Activated T-cell treated with anti-CD3 and anti-CD28 coated beads for 48 hours (primary cell): ENCODE measurements at places on chromosomes 1 and 21.

GRCh38 chr1:67793562-67793961 is 39.7 kb downstream of the GNG12 start:
- DNase-seq = no peak

DNA sequence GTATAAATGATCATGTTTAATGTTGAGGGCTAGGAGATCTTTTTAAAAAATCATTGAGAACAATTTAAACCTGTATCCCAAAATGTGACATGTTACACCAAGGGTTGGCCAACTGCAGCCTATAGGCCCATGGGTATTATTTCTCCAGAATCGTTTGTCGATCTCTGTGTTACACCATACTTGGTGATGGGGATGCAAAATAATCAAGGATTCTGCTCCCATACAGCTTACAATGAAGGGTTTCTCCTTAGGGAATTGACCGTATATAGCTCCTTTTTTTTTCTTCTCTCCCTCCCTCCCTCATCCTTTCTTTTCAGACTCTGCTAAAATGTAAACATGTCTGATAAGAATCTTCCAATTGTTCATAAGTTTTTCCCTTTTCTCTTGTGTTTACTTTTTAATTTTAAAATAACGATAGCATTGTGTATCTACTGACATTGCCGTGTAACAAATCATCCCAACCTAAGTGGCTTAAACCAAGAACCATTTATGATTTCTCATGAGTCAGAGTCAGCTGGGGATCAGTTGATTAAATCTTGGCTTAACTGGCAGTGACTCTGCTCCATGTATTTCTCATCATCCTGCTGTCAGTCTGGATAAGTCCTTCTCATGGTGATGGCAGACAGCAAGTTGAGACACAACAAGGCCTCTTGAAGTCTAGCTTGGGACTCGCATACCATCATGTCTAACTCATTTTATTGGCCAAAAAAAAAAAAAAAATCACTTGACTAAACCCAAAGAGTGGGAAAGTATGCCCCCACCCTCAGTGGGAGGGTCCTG is 48.0 kb downstream of the MARK1 start:
- DNase-seq = no peak

- DNase-seq = no peak
Observed at GRCh38 chr1:22364764-22365163, 86.9 kb upstream of the ZBTB40 start.

- DNase-seq = no peak
Observed at GRCh38 chr1:226692051-226692792, 46.9 kb downstream of the ITPKB start.

- DNase-seq = no peak
Observed at GRCh38 chr1:234589854-234590620, 19.9 kb downstream of the IRF2BP2 start.

- DNase-seq = no peak
Observed at GRCh38 chr1:89041119-89041641, 18.5 kb upstream of the GBP3 start.

- DNase-seq = no peak
Observed at GRCh38 chr1:88104236-88104635, 579.8 kb upstream of the PKN2 start.

DNA sequence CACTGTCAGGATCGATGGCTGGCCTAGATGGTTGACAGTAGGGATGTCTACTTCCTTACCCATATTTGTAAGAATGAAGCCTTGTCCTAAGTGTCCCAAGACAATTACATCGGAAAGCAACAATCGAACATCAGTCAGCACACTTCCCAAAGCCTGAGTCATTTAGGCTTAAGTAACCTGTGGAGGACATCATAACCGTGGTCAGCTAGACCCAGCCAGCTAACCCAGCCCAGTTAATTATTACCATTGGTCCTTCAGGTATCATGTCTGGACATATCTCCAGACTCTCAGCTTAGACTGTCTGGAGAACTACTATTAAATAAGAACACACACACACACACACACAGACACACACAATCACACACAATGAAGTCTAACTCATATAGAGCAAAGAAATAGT is 264.7 kb downstream of the TRABD2B start:
- no peak for DNase-seq

DNA sequence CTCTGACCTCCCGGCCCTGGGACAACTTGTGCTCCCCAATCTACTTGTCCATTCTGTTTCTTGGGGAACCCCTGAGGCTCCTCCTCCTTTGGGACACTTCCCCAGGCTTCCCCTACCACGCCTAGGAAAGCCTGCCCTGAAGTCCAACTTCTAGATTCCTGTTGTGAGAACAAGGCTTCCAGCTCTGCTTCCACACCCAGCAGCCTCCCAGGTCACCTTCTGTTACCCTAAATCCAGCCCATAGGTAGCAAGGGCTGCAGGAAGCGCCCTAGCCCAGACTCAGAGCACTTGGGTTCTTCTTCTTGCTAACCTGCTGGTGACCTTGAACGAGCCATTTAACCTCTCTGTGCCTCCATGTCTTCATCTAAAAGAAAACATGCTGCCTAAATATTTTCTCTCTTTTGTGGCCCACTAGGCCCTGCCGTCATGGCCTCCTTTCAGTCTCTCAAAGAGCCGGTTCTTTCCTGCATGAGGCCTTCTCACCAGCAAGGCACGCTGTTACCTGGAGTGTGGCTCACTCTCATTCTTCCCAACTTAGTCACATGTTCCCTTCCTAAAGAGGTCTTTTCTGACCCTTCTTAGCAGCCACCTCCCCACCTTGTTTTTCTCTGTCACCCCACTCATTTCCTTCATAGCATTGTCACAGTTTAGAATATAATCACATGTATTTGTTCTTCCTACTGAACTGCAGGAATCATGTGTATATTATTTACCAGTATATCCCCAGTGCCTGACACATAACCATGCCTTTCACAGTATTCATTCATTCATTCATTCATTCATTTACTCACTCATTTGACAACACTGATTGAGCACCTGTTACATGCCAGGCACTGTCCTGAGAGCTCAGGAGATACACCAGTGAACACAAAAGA is 1.4 kb downstream of the CAPN2 start:
- DNase-seq = no peak

GRCh38 chr1:9361630-9362260 is 69.1 kb downstream of the SPSB1 start:
- no peak for DNase-seq

GRCh38 chr1:196278816-196279215 is 329.4 kb downstream of the KCNT2 start:
- no peak for DNase-seq

DNA sequence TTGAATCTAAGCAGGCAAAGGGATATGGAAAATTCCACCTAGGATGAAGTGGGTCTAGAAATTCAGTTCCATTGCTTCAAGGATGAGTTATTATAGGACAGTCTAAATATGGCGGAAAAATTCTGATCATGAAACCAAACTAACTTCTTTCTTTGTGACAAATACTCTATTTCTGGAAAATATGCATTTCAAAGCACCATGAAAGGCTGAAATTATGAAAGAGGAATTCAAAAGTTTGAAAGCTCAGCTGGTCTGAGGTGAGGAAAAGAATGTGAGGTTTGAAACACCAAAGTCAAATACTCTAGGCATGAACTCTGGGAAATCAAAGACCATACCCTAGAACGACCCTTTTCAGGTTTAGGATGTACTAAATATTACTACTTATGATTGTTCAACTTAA is 36.4 kb upstream of the COL11A1 start:
- DNase-seq = no peak

DNA sequence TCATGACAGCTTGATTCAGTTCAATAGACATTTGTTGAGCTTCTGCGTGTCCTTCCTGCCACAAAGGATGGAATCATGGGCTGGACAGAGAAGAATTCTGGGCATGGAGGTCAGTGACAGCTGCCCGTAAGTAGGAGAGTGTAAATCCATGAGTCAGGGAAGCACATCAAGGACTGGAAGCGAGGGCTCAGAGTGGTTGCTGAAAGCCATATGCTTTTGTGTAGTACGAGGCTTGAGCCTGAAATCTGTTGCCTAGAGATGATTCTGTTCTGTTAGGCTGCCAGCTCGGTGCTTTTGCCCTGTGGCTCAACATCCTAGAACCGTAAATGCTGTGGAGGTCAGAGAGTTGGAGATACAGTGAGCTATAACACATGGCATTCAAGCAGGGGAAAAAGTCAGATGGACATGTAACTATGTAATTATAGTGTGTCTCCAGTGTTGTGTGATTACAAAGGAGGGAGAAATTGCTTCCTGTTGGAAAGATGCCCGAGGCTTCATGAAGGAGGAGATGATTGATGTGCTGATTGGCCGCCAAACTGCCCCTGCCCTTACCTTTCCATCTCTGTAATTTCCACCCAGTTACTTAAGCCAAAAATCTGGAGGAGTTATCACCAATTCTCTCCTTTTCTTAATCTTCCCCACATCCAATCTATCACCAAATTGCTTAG is 92.8 kb upstream of the CACNA1E start:
- no peak for DNase-seq

DNA sequence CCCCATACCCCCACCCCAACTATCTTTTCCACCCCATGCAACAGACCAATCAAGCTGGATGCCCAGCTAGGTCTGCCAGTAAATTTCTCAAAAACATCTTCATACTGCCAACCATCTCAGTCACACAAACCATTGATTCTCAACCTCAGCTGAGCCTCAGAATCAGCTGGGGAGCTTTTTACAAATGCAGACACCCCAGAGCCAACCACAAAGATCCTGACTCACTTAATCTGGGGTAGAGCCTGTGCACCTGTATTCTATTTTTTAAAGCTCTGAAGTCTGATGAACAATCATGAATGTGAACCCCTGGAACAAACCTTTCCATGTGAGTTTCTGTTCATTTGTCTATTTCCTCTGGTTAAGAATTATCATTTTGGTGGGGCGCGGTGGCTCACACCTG is 66.0 kb downstream of the ZNF281 start:
- no peak for DNase-seq

DNA sequence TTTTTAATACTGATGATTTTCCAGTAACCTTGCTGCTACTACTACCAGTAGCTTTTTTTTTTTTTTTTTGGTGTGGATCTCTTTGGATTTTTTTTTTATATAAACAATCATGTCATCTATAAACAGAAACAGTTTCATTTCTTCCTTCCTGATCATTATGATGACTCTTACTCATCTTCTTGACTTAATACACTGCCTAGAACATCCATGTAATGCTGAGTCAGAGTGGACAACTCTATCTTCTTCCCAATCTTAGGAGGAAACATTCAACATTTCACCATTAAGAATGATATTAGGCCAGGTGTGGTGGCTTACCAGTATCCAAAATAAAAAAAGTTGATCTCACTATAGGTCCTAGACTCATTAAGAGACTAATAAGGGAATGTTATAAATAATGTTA is 69.1 kb downstream of the RUSC1 start:
- DNase-seq = no peak

DNA sequence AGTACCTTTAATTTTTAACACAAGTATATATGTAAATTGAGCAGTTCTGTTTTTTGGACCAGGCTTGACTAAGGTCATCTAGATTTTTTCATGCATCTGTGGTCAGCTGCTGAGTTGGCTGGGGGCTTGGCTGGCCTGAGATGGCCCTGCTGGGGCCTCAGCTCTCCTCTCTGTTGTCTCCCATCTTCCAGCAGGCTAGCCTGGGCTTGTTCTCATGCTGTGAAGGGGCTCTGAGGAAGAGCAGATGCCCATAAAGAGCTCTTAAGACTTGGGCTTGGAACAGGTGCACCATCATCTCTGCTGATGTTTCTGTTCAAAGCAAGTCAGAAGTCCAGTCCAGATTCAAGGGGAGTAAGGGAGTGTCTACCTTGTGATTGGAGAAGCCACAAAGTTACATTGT is 51.2 kb upstream of the TNR start:
- no peak for DNase-seq

GRCh38 chr1:17653728-17654351 is 101.3 kb upstream of the ACTL8 start:
- peak; percentile 9 for DNase-seq

- peak; percentile 47 for DNase-seq
Observed at GRCh38 chr1:23558140-23558871, 995 bp downstream of the ID3 start.

DNA sequence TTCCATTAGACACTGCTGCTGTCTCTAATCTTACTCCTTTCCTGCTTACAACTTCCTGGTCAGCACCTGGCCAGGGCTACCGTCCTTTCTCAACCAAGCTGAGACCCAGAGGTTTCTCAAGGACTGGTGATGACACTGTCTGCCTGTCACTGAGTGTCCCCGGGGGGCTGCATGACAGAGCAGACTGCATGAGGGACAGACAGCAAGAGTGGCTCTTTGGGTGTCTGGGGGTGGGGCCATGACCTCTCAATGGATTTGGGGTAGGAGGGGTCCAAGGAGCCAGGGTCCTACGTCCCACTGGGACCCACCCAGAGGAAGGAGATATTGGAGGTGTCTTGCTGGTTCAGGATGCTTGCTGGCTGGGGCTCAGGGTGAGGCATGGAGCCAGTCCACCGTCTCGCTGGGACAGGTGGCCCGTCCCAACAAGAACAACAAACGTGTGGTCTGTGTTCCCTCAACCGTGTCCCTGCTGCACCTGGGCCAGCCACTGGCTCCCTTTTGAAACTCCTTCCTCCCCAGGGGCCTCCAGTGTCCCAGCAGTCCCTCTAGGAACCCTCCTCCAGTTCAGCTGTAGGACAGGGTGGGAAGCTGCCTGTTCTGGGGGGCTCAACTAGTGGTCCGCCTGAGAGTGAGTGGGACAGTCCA is 344.6 kb upstream of the AJAP1 start:
- DNase-seq = no peak

DNA sequence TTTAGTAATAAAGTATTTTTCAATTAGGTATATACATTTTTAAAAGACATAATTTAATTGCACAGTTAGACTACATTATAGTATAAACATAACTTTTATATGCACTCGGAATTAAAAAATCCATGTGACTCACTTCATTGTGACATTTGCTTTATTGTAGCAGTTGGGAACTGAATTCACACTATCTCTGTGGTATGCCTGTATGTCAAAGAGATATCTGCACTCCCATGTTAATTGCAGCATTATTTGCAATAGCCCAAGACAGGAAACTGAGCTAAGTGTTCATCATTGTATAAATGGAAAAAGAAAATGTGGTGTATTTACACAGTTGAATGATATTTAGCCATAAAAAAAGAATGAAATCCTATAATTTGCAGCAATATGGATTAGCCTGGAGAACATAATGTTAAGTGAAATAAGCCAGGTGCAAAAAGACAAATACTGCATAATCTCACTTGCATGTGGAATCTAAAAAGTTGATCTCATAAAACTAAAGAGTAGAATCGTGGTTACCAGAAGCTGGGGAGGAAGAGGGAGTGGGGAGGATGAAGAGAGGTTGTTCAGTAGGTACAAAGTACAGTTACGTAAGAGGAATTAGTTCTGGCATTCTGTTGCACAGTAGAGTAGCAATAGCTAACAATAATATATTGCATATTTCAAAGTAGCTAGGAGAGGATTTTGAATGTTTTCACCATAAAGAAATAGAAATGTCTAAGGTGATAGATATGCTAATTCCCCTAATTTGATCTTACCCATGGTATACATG is 64.8 kb downstream of the DPT start:
- DNase-seq = no peak

DNA sequence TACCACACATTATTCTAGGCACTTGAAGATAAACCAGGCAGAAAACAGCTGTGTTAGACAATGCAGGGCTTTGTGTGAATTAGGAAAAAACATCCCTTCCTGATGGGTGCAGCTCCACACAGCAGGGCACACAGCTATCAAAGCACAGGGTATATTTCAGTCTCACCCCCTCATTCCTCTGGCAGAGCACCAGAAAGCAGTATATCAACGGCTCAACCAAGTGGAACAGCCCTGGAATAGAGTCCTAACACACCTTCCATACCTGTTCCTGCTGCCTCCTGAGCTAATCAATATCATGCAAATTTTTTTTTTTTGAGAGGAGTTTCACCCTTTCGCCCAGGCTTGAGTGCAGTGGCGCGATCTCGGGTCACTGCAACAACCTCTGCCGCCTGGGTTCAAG is 32.1 kb downstream of the LYST start:
- DNase-seq = no peak

- DNase-seq = no peak
Observed at GRCh38 chr1:70978623-70979022, 69.0 kb downstream of the PTGER3 start.
